ENCODE measurements at places on chromosomes 3 and 15. TPM values are rescaled to one million over a fixed set of nuclear protein-coding genes. Genes with fewer than 3 reads are reported as not detected.

Gene CHRM5
- total RNA-seq, result not detected

Gene ENTPD3
- 3.6 TPM for total RNA-seq

Gene CSPG4
- total RNA-seq, result 133 TPM

Gene CD276
- total RNA-seq, result 39.1 TPM

Gene P3H2
- 15.6 TPM for total RNA-seq

Gene CKMT1A
- 0.17 TPM for total RNA-seq

Gene NTRK3
- 3.0 TPM for total RNA-seq

Gene COL7A1
- 2.9 TPM for total RNA-seq

Gene KLHL40
- not detected for total RNA-seq

Gene SLC28A2
- not detected for total RNA-seq

Gene GOLGA8H
- total RNA-seq, result 0.33 TPM

Measured in esophagus muscularis mucosa (tissue), 4 donors.